NCI-H226 (cell line): ENCODE measurements at places on chromosomes 4 and X.

- no peak for DNase-seq
Measured at GRCh38 chr4:158500054-158500453, 21.6 kb upstream of the RXFP1 start.

DNA sequence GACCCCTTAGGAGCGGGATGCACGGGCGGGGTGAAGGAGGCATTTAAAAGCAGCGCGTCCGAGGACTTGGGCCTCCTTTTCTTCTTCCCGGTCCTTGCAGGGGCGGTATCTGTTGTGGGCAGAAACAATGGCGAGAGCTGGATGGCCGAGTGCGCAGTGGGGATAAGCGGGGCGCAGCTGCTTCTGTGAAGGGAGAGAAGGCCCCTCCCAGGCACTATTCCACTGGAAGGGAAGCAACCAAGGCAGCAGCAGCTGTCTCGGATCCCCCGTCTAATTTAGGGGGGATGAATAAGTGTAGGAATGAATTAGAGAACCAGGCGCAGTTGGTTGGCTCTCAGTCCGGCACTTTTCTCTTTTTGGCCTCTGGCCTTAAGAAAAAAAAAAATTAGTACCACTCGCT lies 995 bp downstream of the SMARCA5 start:
- DNase-seq, result peak; percentile 19

- DNase-seq, result peak; percentile 62
Measured at GRCh38 chr4:1249731-1250526, 999 bp upstream of the CTBP1 start.

- peak; percentile 54 for DNase-seq
Measured at GRCh38 chrX:9867753-9868152, 81.5 kb downstream of the SHROOM2 start.

DNA sequence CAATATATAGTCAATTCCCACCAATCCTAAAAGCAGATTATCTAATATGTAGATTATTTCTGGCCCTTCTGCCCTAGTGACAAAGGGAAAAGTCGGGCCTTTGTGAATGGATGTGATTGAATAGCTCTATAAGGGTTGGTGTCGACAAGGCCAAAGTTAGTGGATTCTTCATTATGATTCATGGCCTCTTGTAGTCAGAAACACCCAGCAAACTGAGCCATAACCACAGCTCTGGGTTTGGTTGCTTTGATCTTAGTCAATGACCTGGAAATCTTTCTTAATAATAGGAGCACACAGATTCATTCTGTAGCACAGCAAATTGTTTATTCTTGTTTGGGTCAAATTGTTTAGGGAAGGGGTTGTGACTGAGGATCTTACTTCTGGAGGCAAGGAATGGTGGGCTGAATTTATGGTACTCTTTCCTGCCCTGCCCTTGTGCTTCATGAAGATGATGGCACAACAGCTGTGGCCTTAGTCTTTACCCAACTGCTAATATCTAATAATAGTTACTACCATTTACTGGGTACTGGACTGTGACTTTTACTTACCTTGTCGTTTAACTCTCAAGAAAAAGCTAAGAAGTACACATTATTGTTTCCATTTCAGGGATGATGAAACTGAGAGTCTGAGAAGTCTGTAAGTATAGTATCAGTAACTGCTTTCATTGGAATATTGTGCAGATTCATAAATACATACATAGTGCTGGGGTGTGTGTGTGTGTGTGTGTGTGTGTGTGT lies 74.0 kb downstream of the AFF2 start:
- no peak for DNase-seq

GRCh38 chr4:16205298-16206164 lies 20.7 kb downstream of the TAPT1 start:
- no peak for DNase-seq

DNA sequence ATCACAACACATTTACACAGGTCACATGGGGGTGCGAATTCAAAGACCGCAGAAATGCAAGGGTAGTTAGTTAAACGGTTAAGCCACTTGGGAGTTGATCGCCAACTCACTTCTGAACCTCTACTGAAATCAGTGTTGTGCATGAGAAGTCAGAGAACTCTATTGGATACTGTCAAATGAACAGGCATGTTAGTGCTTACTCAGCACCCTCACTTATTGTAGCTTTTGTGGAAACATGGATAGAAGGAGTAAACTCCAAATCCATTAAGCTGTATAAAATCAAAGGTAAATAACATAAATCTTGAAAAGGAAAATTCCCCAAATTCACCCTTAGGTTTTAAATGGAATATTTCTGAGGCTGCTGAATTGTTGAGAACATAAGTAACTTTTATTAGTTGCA lies 17.5 kb upstream of the ANXA10 start:
- DNase-seq, result no peak

DNA sequence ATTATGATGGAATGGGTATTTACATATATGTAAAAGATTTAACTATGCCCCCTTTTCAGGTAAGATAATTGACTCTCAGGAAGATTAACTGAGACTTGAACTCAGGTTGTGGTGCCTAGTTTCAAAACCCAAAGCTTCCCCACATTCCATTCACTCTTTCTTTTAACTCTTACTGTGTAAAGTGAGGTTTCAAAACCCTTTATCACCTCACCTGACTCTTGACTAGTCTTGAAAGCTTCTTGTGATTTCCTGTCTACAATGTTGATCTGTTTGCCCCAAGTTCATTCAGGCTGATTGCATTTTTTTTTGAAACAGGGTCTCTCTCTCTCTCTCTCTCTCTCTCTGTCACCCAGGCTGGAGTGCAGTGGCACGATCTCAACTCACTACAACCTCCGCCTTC lies 40.5 kb upstream of the RAPGEF2 start:
- DNase-seq, result no peak

DNA sequence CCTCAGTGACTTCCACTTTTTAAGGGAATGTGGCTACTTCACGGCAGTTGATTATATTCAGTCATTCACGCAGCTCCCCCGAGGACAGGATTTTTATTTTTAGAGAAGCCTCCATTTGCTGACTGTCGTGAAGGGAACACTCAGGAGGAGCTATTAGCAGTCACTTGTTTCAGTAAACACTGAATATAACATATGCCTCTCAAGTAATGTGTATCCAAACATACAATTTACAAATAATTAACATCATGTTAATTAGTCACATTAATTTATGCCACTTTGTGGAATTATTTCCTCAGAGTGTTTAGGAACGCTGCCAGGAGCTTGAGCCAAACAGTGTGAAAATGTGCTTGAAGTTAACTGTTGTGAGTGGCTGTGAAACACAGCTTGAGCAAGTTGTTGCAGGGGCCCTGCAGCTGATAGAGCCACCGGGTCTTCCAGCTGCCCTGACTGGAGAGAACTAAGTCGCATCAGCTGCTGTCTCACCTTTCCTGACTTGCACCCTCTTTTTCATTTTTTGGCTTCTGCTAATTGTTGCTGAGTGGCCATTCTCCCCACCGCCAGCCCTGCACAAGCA lies 245.6 kb downstream of the LDB2 start:
- DNase-seq, result no peak

GRCh38 chr4:154082760-154083535 lies 294.1 kb upstream of the SFRP2 start:
- DNase-seq, result peak; percentile 77

DNA sequence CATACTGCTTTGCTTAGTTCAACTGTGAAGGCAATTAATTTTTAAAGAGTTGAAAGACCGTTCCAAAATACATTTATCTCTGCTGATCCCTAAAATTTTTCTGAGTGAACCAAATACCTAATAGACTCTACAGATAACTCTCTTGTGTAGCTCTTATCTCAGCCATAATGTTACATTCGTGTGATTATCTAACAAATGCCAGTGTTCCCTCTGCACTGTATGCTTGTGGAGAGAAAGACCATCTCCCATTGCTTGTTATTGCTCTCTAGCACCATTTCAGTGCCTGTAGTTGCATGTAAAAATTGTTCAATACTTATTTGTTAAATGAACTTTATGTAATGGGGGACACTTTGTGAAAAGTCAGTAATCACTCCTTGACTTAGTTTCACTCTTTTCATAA lies 81.3 kb upstream of the ATOH1 start:
- DNase-seq, result no peak

DNA sequence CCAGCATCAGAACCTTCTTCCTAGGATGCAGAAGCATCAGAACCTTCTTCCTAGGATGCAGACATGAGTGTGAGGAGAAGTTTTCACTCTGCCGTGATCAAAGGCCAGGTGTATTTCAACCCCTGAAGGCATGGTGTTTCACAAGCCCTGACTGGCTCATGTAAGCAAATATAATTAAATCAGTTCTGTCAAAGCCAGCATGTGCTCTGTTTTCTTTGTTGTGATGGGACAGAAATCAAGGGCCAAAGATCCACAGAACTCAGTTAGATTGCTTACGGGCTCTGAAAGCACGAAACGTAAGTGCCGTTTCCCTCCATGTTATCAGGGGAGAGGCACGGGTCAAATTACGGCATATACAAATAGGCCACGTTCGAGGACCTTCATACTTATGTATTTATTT lies 32.0 kb upstream of the CLDN24 start:
- DNase-seq, result no peak

DNA sequence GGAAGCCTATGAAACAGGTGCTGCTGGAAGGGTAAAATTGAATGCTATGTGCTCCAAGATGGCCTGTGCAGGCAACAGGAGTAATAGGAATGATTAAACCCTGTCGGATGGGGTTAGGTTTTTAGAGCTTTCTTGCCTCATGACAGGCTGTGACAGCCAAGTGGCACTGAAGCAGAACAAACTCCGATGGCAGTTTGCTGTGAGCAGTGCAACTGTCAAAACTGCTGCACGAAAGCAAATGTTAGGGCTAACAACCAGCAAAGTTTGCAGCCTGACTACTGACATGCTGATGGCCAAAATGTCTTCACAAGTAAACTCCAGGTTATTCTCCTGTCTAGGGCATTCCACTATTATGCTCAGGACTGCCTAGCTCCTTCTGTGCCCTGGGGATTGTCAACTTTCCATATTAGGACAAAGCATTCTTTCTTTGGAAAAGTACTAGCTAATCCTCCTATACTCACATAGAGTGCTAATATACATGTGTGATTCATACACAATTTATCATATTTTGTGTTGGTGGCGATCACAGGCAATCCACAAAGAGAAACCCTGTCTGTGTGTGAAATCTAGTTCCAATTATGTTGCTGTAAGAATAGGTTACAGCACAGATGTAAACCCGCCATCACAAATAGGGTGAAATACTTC lies 486.6 kb upstream of the TENM3 start:
- no peak for DNase-seq

DNA sequence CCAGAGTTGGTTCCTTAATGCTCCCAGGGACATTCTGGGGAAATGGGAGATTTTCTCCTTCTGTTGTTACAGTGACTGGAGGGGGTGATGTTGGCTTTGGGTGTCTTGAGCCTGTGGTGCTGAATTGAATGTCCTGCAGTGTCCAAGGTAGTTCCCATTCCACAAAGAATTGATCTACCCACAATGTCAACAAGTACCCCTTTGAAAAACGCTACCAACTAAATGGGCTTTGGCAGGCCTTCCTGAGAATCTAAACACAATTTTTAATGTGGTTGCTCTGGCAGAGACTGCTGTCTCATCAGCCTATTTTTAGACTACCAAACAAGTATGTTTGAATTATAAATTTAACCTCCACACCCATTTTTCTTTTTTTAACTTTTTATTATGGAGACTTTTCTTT lies 69.4 kb downstream of the CCKAR start:
- no peak for DNase-seq
